ENCODE measurements at places on chromosomes 7 and 10.

DNA sequence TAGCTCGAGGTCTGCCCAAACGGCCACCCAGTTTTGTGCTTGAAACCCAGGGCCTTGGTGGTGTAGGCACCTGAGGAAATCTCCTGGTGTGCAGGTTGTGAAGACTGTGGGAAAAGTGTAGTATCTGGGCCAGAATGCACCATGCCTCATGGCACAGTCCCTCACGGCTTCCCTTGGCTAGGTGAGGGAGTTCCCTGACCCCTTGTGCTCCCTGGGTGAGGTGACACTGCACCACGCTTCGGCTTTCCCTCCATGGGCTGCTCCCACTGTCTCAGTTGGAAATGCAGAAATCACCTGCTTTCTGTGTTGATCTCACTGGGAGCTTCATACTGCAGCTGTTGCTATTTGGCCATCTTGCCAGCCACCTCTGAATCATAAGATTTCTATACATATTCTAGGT is 62.4 kb upstream of the CDK6 start:
- DNase-seq = no peak

- no peak for DNase-seq
These were observed 30.7 kb downstream of the MAP3K8 start for GRCh38 chr10:30464675-30465074.

DNA sequence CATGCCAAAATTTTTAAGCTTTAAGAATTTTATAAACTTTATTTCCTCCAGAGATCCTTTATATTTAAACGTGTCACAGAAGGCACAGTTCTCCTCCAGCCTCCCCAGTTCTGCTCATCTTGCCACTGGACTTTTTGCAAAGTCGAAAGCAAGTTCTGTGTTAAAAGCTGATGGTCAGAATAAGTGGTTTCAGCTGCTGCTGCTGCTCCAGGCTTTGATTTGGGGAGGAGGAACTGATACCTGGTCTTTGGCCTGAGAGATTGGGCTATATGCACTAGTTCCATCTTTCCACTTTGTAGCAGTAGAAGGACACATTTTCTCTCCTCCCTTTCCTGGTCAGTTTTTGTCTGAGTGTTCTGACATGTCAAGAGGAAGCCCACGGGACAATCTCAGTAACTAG is 435.9 kb upstream of the PHF14 start:
- DNase-seq = no peak

DNA sequence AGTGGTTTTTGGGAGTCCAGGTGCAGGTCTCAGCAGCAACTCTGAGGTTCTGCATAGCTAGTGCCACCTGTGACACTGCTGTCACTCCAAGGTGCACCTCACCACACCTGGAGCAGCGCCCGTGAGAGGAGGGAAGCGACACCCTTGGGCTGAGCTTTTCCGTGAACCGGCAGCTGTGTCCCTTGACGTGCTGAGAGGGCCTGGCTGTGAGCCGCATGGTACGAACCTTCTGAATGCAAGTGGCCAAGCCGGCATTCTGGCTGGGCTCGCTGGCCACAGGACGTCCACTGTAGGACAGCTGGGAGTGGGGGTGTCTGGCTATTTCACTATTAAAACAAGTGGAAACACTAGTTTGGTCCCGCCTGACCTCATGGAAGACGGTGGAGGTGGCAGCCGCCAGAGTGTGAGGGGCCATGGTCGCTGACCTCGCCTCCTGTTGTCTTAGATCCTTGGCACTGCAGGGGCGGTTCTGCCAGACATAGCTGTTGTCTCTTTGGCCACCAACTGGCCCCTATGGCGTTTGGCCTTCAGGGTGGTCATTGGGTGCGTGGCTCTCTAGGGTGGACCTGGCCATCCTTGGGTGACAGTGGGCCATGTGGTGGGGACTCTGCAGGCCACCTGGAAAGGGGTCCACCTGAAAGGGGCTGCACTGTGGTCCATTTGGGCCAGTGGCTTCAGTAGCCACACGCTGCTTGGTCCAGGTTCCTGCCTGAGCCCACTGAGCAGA is 12.9 kb downstream of the INPP5A start:
- no peak for DNase-seq

DNA sequence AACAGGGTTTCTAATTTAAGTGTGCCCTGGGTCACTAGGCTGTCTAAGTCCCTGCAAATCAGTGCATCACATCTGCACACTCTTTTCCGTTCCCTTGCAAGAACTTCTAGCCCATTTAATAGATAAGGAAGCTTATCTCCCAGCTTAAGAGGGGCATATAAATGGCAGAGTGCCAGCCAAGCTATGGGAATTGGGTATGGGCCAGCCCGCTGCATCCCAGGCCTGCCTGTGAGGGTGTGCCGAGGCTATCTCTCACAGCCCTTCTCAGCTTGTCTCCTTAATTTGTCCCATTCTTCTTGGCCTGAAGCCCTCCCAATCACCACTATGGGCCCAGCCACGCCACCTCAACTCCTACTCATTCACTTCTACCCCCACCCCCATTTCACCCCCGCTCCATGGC is 14.7 kb downstream of the AQP1 start:
- DNase-seq = no peak

- DNase-seq = no peak
These were observed 1.2 kb downstream of the OR2A12 start for GRCh38 chr7:144087230-144087629.

GRCh38 chr7:92025260-92025659 is 84.6 kb downstream of the AKAP9 start:
- DNase-seq = no peak

DNA sequence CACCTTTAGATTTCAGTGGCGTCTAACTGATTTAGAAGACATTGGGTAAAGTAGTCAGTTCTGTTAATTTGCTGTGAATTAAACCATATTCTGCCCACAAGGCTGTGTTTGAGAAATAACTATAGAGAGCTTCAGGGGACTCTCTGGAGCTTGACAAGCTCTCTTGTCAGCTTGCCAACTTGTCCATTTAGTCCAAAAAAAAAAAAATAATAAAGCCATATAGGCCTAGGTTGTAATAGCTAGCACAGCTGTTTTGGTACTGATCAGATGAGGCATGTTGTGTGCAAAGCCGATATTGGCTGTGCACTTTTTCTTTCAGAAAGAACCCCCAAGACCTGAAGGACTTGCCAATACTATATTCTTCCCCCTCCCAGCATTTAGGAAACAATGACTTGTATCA is 20.2 kb upstream of the ZNF282 start:
- no peak for DNase-seq

- DNase-seq = no peak
These were observed at the start of gene TBX20 for GRCh38 chr7:35253710-35254495. Gene TBX20 (minus strand): TSS chr7:35254100. CDS start chr7:35253620, 480 bp downstream.

DNA sequence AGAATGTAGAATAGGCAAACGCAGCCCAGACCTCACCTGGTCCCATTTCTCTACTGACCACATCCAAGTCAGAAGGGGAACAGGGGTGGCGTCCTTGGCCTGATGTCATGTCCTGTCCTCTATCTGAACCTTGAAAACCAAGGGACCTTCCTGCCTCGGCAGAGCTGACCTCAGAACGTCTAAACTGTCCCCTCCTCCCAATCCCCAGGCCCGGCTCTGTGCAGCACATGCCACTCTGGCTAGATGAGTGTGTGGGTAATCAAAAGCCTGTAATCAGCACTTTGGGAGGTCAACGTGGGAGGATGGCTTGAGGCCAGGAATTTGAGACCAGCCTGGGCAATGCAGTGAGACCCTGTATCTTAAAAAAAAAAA is 46.5 kb upstream of the ZNF479 start:
- no peak for DNase-seq

DNA sequence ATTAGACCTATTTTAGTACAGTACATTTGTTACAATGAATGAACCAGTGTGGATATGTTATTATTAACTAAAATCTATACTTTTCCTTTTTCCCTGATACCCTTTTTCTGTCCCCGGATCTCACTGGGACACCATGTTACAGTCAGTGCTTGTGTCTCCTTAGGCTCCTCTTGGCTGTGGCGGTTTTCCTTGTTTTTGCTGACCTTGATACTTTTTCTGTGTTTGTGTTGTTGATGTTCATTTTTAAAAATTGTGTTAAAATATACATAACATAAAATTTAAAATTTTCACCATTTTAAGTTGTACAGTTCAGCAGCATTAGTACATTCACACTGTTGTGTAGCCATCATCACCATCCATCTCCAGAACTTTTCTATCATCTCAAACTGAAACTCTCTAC is 54.2 kb upstream of the OSBPL3 start:
- no peak for DNase-seq

- no peak for DNase-seq
These were observed 3.4 kb downstream of the PDAP1 start for GRCh38 chr7:99404977-99405320.

- DNase-seq = no peak
These were observed 102.5 kb upstream of the RPA3 start for GRCh38 chr7:7820939-7821338.

DNA sequence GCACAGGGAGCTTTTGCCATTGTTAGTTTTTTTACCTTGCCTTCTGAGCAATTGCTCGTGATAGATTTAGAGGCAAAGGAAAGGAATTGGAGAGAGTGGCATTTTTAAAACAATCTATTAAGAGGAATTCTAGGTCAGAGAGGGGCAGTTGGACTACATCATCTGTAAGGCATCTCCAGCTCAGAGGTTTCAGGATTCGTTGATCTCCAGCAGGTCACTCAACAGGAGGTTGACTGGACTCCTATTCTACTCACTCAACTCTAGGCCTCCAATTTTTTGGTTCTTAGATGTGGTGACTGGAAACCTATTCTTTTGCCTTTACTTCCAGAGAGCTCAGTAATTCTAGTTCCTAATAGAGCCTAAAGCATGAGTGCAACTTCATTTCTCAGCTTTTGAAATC is 42.8 kb downstream of the TBXAS1 start:
- no peak for DNase-seq

GRCh38 chr7:25168145-25168544 is 43.1 kb upstream of the CYCS start:
- no peak for DNase-seq

DNA sequence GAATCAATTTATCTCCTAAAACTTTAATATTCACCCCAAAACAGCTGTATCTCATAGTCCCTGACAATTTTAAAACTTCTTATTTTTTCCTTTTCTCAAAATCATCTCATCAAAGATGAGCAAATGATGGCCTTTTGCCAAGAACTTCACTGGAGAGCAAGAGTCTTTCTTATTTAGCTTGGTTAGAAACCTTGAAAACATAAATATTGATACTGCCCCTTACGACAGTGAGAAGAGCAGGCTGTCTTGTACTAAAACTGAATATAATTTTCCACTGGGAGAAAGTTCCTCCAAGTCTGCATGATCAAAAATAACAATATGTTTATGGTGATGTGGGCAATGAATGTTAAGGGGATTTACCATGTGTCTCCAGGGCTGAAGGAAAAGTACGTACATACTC is 109.0 kb downstream of the COL28A1 start:
- DNase-seq = no peak

- peak; percentile 29 for DNase-seq
These were observed at the start of gene IFIT2 for GRCh38 chr10:89301721-89302445. Gene IFIT2 (plus strand): TSS chr10:89302046. CDS start chr10:89302124, 78 bp downstream.

GRCh38 chr7:114924038-114924712 is 2.3 kb downstream of the MDFIC start:
- no peak for DNase-seq

DNA sequence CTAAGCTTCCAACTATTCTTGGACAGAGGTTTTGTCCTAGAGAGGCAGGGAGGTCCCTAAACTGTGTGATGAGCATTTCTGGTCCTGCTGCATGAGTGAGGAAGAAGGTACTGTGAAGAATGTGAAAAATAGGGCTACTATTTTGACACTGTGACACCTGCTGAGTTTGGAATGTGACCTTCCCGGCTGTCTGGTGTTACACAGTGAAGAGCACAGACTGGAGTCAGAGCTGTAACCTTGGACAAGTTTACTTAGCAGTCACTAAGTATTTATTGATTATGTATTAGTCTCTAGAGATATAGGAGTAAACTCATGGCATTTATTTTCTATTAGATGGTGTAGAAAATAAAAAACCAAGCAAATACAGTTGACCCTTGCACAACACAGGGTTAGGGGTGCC is 12.3 kb downstream of the GOLGA7B start:
- no peak for DNase-seq

DNA sequence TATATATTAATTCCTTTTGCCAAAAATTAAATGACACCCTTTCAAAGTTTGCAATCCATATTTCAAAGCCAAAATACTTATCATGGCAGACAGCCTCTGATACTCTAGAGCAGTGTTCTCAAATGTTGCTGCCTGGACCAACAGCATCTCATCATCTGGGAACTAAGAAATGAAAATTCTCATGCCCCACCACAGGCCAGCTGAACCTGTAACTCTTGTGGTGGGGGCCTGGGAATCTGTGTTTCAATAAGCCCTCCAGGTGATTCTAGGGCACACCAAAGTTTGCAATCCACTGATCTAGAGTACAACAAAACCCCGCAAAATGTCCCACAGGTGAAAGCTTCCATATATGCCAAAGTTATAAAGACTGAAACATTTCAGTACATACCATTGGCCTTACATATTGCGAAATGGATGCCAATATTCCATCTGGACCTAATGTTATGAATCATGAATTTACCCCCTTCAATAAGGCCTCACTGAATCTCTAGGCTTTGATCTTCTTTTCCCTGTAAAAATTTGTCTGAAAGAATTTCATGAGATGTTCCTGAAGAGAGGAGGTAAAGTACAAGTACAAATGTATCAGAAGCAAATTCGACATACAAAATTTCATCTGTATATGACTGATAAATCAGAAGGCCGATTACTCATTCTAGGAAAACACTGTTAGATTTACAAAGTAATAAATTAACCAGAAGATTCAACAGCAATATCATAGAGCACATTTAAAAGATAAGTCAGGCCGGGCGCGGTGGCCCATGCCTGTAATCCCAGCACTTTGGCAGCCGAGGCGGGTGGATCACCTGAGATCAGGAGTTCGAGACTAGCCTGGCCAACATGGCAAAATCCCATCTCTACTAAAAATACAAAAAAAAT is 25.3 kb upstream of the EPC1 start:
- no peak for DNase-seq

DNA sequence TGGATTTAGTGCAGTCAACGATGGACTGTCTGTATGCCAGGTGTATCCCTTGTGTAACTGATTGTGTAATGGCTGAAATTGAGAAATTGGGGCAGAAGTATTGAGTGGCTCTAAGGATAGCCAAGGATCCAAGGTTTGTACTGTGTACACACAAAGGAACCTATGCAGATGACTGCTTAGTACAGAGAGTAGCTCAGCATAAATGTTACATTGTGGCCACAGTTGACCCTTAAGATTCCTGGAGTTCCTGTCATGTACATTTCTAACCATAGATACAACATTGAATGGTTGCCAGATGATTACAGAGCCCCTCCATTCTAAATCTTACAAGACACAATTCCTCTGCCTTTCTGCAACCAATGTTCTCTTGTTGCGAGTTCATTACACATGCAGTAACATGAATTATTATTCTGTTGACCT is 25.3 kb downstream of the CCDC126 start:
- no peak for DNase-seq
